ENCODE measurements at places on chromosomes 1 and 21.

DNA sequence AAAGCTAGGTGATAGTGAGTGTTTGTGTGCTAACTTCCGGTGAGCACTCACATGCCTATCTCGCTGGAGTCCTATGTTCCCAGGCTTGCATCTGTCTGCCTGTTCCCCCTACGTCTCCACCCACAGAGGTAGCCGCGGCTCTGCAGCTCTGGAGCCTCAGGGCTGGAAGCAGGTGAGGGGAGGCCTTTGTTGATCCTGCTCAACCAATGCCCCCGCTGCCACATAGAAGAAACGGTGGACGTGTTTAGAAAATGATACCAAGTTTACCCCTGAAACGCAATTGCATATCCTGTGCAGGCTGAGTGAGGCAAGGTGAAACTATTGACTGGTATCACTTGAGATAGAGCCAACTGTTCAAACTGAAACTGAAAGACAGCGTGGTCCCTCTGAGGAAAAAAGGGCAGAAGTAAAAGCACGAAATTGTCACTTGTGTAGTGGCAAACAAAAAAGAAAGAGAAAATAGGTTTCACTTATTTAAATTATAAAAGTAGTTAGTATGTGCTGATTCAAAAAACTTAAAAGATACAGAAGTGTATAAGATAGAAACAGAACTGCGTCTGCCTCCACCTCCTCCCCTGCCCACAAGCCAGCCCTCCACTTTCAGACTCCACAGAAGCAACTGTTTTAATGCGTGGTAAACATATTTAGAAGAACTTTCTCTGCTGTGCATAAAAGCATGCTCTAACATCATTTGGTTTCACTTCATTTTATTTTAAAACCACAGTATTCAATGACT is 38.6 kb upstream of the ETS2 start:
- DNase-seq, result no peak

- no peak for DNase-seq
Observed at GRCh38 chr1:8510041-8510823, 192.3 kb downstream of the SLC45A1 start.

DNA sequence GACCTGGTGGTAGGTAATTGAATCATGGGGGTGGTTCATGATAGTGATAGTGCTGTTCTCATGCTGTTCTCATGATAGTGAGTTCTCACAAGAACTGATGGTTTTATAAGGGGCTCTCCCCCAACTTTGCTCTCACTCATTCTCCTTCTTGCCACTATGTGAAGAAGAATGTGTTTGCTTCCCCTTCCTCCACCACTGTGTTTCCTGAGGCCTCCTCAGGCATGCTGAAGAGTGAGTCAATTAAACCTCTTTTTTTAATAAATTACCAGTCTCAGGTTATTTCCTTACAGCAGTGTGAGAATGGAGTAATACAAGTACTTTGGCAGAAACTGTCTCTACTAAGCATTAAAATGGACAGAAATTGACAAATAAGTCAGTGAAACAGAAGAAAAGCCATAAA is 21.6 kb downstream of the RAB3GAP2 start:
- no peak for DNase-seq

DNA sequence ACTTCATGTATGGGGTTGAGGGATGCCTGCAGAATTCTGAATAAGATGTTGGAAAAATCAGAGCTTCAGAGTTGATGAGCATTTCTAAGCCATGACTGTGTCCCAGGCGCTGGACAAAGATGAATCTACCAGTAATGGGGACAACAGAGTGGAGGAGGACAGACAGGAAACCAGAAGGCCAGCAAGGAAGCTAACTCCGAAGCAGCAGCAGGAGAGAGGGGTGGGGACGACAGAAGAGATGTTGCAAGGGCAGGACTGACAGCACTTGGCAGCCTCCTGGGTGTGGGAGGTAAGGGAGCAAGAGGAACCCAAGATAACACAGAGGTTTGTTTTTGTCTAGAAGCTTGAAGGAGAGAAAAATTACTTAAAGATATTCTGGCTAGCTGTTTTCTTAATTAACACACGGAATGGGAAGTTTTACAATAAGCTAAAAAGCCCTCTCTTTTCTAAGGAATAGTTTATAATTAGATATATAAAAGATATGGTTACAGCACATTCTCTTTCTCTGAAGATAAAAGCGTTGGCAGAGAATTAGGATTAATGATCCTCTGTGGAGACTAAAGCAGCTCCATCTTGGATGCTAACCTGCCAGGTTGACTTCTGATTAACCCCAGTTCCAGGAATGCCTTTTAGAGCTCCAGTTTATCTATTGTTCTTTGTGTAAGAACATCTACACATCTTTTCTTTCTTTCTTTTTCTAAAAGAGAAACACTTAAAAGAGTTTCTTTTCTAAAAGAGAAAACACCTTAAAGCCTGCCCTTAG is 92.7 kb downstream of the TENT5C start:
- no peak for DNase-seq

DNA sequence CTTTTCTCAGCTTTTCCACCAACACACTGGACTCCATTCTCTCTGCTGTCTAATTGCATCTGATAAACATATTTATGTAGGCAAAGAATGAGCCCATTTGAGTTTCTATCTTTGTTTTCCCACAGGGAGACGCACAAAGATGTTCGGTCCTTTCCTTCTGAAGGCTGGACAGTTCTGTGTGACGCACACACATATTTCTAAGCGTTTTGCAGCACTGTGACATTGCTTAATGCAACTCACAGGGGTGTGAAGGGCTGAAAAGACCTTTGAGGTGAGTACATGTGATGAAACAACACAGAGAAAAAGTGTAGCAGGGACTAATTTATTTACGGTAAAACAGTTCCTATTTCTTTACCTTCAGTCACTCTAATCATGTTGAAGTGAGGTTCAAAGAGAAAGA is 323.1 kb upstream of the RUNX1 start:
- DNase-seq, result no peak

DNA sequence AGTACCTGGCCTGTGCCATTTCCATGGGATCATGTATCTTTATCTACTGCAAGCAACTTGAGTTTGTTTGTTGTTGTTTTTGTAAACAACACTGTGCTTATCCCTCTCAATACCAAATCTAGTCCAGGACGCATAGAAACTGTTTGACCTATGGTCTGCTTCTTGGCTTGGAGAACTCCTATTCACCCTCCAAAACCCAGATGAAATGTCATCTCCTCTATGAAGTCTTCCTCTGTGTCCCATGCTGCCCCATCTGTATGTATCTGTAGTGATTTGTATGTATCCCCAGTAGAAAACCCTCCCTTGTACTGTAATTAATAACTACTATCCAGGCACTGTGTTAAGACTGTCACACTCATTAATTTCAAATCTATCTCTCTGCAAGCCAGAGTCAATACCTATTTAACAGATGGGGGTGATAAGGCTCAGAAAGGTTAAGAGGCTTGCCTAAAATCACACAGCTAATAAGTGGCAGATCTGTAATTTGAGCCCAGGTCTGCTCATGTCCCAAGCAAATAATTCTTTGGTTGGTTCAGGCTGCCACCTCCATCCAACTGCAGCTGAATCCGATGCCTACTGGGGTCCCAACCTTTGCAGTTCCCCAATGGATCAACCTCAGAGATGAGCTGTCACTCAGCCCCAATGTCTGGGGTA is 24.6 kb upstream of the ECE1 start:
- DNase-seq, result no peak

GRCh38 chr1:209421978-209422680 is 161.4 kb upstream of the CAMK1G start:
- no peak for DNase-seq

GRCh38 chr1:153515504-153516394 is 20.0 kb downstream of the S100A6 start:
- DNase-seq, result no peak

- DNase-seq, result no peak
Observed at GRCh38 chr1:180672505-180672904, 40.7 kb downstream of the XPR1 start.

DNA sequence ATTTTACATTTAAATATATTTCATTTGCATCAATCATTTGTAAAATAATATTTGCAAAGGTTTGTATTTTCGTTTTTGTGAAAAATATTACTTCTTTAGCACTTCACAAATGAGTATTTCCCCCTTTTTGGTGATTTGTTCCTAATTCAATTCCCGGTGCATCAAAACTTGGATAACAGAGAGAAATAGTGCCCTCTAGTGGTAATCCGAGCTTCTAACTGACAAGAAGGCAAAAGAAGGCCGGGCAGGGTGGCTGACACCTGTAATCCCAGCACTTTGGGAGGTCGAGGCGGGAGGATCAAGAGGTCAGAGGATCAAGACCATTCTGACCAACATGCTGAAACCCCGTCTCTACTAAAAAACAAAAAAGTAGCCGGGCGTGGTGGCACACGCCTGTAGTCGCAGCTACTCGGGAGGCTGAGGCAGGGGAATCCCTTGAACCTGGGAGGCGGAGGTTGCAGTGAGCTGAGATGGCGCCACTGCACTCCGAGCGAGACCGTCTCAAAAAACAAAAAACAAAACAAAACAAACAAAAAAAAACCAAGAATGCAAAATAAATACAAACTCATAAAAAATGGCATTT is 137.7 kb downstream of the COL11A1 start:
- peak; percentile 54 for DNase-seq

DNA sequence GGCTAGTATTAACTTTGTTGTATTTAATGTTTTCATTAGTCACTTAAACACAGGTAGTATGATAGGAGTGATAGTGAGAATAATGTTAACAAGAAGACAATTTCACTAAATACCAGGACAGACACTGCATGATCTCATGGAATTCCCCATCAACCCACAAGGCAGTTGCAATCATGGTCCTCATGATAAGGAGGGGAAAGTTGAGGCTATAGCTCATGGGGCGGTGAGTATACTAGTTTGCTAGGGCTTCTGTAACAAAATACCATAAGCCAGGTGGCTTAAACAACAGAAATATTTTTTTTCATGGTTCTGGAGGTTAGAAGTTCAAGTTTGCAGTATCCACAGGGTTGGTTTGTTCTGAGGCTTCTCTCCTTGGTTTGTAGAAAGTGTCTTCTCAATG is 115.8 kb downstream of the DSCAM start:
- no peak for DNase-seq

- no peak for DNase-seq
Observed at GRCh38 chr1:155884031-155884960, 24.9 kb downstream of the SYT11 start.

DNA sequence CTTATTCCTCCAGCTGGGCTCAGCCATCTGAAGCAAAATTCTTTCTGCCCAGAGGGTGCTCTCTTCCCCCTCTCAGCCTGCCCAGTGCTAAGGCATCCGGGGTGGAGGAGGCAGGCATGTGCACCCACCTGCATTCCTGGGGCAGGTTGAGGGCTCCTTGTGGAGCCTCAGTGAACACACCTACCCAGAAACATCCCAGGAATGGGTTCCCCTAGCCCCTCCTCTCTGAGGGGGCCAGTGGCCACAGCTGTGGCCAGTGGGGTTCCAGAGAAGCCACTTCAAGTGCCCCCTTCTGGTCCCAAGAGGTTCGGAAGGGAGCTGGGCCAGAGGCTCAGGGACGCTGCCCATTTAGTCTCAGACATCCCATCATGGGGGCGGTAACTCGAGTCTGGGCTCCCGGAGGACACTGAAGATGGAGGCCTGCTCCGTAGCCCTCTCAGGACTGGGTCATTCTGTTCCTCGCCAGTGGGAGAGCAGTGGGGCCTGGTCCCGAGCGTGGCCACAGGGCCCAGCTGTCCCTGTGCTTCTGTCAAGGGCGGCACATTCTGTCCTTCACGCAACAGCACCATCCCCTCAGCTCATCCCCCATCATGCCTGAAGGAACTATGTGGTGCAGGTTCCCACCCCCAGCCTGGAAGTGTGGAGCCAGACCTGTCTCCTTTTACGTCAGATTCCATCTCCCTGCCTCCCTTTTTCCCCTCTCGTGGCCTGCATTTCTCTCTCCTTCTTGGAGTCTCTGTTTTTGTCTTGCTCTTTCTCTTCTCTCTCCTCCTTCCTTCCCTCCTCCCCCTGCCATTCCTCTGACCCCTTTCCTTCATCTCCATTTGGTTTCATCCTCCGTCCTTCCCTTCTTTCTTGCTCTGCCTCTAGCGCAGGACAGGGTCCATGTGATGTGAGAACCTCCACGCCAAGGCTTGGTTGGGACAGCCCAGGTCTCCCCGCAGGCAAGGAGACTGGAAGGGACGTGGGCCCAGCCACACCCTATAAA is 49.6 kb upstream of the KDM4A start:
- no peak for DNase-seq

DNA sequence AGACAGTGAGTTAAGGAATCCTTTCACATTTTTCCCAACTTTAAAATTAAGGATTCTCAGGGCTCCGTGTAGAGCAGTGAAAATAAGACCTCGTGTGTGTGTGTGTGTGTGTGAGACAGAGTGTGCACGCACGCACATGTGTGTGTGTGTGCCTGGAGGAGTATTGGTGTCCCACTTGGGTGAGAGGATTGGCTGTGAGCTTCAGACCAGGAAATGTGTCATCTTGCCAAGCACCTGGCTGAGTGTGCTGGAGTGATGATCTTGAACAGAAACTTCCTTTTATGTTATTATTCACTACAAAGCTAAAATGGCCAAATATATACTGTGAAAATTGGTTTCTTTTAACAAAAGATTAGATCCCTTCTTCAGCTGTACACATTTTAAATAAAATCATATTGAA is 35.2 kb upstream of the NTPCR start:
- DNase-seq, result no peak

DNA sequence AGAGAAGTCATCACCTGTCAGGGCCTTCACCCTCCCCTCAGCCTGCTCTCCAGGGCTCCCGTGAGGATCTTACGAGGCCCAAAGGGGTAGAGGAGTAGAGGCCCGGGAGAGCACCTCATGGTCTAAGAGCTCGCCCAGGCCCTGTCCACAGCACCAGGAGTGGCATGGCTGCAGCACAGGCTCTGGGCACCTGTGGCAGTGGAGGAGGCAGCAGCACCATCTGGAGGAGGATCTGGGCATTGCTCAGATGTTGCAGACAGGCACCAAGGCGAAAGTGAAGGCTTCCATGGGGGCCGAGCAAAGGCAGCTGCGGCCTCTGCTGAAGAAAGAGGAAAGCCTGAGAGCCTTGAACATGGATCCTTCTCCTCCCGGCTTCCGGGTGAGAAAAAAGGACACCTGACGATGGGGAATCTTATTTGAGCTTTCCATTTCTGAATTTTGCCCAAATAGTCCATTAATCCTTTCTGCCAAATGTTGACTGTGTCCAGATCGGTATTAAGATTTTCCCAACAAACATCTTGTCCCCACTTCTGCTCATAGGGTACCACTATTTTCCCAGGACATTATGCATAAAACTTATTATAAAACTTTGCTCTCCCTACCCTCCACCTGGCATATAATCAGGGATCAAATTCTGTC is 604.7 kb downstream of the PTPRC start:
- peak; percentile 30 for DNase-seq

DNA sequence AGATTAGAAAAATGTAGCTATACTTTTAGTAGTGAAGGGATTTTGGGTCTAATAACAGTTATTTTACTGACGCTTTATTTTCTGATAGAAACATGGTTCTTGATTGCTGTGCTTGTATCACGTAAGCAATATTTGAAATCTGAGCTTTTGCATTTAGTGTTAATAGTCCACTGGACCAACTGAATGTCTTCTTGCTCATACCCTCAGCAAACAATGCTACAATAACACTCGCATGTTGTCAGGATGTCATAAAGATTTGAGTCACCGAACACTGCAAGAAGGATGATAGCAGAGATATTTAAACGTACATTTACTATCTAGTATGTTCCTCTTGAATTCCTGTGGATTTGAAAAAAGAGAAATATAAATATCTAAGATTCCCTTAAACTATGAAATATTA is 7.5 kb downstream of the DYRK1A start:
- no peak for DNase-seq

Data from NCI-H1436 (cell line).